T-helper 2 cell (primary cell): ENCODE measurements at places on chromosomes 3 and 15.
A peak's percentile ranks its signal among the peaks of the same experiment; 100 is the strongest.

- no peak for DNase-seq
These were observed 4.6 kb downstream of the FSIP1 start for GRCh38 chr15:39778021-39778420.

- no peak for DNase-seq
These were observed 21.4 kb upstream of the CHST2 start for GRCh38 chr3:143098032-143098764.

DNA sequence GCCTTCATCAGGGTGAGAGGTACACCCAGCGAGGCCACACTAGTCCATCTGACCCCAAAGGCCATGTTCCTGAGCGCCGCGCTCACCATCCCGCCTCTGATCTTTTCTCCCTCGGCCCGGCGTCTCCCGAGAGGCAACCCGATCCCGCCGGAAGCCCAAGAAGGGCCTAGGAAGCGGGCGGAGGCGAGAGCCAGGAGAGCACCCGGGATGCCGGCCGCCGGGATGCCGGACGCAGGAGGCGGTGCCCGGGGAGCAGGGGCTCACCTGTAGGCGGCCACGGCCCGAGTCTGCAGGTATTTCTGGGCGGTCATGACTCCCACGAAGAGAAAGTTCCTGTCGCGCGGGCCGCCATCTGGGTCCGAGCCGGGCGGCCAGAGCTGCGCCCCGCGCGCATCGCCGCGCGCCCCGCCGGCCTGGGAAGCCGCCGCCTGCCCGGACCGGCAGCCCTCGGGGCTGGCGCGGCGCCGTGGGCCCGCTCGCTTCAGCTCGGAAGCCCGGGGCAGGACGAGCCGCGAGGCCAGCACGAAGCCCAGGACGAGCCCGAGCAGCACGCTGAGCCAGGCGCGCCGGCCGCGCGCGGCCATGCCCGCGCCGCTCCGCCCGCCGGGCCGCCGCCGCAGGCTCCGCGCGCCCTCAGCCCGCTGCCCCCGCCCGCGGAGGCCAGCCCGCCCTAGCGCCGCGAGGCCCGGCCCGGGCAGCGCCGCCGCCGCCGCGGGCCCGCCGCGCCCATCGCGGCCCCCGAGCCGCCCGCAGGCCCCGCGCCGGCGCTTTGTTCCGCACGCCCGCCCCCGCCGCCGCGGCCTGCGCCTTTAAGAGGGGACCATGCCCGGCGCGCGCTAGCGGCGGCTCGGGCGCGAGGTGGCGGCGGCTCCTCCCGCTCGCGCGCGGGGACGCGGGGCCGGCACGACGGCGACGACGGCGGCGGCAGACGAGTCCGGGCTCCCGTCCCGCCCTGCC is 697 bp downstream of the CHSY1 start:
- DNase-seq = no peak

DNA sequence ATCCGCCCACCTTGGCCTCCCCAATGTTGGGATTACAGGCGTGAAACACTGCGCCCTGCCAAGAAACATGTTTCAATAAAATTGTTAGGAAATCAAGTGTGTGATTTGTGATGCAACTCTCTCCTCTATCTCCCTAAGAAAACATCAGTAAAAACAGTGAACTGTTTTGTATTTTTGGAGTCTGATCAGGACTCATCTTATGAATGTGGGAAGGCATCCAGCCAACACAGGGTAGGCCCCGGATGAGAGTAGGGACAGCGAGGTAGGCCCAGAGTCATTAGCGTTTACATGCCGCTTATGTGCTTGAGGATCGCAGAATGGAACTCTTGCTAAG is 884 bp upstream of the GLYCTK start:
- DNase-seq = no peak

- no peak for DNase-seq
These were observed 64.7 kb downstream of the GPR176 start for GRCh38 chr15:39855400-39855799.

DNA sequence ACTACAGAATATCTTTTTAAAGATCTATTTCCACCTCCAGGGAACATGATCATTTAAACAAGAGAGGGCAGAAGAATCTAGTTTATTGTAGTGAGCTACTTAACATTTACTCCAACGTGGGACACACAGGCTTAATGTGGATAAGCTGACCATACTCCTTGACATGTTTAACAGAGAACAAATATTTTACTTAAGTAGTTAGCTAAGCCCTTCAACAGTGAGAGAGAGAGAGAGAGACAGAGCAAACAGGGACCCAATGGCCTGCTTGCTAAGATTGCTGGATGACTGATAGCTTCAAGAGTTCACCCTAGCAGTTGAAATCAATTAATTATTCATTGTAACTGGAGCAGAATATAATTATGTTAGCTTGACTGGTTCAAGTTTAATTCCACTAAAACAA is 158.6 kb downstream of the ADAM10 start:
- DNase-seq = no peak

DNA sequence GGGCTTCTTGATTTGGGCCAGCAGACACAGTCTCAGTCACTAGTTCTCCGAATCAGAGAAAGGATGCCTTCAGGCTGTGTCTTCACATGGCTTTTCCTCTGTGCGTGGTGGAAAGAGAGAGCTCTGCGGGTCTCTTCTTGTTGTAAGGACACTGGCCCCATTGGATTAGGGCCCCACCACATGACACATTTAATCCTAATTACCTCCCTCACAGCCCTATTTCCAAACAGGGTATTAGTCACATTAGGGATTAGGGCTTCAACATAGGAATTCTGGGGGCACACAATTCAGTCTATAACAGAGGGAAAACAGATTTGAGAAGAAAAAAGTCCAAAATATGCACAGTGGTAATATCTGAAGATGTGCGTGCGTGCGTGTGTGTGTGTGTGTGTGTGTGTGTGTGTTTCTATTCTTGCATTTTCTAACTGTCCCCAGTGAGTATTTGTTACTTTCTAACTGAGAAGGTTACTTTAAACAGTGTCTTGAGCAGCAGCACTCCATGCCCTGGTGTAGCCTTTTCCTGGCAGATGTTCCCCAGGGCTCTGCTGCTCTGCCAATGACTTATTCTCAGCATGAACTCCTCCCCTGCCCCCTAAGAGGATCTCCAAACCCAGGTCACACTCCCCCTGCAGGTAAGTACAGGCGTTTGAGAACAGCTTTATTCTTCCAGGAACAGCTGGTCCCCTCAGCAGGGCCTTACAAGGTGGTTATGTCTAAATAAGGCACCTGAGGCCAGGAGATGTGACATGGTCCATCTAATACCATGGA is 72.9 kb downstream of the RPL39L start:
- DNase-seq = no peak

- DNase-seq = no peak
These were observed 74.0 kb downstream of the CHSY1 start for GRCh38 chr15:101177866-101178265.

GRCh38 chr3:45075821-45076625 is 49.9 kb downstream of the CLEC3B start:
- DNase-seq = no peak

DNA sequence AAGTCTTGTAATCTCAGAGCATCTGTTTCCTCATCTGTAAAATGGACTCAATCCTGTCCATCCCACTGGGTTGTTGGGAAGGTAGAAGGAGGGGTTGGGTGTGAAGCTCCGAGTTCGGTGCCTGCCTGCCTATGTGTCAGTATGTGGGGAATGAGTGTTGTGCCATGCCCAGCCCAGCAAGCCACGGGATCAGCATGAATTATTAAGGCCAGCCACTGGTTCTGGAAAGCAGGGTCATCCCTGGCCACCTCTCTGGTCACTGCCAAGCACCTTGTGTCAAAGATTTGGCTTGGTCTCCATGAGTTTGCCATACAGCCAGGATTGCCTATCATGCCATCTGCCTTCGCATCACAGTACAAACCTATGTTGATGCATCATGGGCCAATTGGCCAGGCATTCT is 11.5 kb downstream of the TM6SF1 start:
- no peak for DNase-seq

- peak; percentile 33 for DNase-seq
These were observed 2.6 kb downstream of the ATP8B4 start for GRCh38 chr15:50116477-50116876.

- DNase-seq = no peak
These were observed 11.9 kb downstream of the NPHP3 start for GRCh38 chr3:132710311-132710710.

- DNase-seq = no peak
These were observed 134.1 kb downstream of the NLGN1 start for GRCh38 chr3:173531602-173532001.

DNA sequence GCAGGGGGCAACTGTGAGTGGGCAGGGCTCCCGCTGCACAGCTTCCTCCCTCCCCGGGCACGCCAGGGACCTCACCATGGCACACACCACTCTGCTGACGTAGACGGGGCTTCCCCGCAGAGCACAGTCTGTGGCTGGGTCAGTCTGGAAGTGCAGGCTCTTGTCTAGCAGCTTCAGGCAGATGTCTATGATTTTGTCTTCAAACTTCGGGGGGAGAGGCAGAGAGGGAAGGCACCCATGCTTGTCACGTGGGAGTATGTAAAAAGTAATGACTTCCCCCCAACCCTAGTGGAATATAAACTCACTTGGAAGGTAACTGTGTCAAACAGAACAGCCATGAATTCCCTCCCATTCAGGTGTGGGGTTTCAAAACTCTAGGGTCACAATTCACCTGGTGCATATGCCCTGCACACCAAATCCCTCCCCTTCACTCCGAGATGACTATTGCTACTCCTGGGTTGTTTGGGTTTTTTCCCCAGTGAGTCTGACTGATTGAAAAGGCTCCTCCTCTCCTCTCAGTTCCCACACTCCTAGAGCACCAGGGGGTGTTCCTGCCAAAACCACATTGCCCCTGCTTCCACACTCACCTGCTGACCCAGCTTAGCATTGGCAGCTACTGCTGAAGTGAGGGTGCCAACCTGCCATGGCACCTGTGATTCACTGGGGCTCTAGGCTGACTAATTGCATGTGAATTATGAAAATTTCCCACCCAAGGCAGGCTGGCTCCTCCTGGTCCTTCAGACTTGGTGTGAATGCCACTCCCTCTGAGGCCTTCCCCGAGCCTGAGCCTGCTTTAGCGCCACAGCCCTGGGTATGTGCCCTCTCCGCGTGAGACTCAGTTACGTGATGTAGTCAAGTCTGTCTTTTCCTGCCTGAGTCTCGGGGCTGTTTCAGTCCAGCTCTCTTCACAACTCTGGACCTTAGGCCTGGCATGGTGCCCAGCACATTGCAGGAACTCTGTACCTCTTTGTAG is 13.0 kb downstream of the TGM5 start:
- no peak for DNase-seq

GRCh38 chr15:89406940-89407607 is 72.5 kb upstream of the POLG start:
- DNase-seq = peak; percentile 19

DNA sequence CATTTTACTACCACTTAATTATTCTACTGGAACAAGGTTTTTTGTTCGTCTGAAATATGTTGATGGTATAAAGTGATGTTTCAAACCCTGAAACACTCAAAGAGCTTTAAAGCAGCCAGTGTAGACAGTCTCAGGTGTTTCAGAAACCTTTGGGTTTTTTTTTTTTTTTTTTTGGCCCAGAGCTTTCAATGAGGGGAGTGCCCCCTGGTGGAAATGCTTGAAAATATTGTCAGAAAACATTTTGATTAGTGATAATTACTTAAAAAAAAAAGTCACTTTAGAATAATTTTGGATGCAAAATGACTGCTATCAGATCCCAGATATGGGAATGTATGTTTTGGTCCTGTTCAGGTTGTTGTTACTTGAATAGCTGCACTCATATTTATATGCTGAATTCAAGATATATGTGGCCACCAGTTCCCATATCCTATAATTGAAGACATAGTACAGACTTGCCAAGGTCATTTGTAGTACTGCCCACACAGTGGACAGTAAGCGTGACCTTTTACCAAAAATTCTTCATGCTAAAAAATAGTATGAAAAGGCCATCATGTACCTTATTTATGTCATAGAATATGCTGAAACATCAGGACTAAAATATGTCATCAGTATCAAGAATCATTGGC is 35.9 kb downstream of the SATB1 start:
- DNase-seq = no peak

- no peak for DNase-seq
These were observed 35.5 kb downstream of the TMEM212 start for GRCh38 chr3:171878461-171879225.
